ENCODE measurements at places on chromosomes 13 and 19.
A peak's percentile ranks its signal among the peaks of the same experiment; 100 is the strongest.

DNA sequence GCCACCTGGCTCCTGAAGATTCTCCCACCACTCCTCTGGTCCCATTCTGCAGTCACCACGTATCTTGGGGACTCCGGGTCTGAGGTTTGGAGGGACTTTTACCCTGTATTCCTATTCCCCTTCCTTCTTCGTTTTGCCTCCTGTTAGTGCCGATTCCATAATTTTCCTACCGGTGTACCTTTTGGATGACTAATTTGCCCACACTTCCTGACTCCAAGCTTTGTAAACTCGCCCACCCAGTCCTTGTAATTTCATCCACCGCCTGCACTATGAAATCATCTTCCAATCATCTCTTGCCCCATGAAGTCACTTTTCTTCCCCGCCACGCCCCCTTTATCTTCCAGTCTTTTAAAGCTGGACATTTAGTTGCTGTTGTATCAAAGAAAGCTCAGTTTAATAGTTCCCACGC, 572 bp downstream of the UCHL3 start:
- DNase-seq, result no peak

DNA sequence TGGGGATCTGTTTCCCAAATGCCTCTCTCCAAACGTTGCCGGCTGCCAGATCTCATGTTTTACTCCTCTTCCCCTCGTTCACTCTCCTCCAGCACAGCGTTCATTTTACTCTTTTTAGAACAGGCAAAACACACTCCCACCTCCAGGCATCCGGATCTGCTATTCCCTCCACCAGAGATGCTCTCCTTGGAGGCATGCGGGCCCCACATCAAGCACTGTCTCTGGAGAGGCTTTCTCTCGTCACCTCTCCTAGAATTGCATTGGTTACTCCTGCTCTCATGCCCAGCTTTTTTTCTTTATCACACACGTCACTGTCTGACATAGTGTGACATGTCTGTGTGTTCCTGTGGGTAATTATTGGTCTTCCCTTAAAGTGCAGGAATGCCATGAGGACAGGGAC, 20.1 kb upstream of the MYADM start:
- no peak for DNase-seq

GRCh38 chr19:5120321-5120720, 151.4 kb downstream of the KDM4B start:
- no peak for DNase-seq

DNA sequence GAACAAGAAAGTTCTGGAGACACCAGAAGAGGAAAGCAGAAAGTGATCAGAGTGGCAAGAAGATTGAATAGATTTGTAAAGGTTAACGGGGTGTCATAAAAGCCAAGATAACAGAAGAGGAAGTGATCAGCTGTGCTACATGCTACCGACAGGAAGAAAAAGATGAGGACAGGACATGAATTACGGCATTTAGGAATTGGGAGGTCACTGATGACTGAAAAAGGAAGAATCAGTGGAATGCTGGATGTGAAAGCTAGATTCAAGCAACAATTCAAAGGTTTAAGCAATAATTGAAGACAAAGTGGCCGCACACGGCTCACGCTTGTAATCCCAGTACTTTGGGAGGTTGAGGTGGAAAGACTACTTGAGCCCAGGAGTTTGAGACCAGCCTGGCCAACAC, 15.1 kb downstream of the ZNF160 start:
- DNase-seq, result no peak

DNA sequence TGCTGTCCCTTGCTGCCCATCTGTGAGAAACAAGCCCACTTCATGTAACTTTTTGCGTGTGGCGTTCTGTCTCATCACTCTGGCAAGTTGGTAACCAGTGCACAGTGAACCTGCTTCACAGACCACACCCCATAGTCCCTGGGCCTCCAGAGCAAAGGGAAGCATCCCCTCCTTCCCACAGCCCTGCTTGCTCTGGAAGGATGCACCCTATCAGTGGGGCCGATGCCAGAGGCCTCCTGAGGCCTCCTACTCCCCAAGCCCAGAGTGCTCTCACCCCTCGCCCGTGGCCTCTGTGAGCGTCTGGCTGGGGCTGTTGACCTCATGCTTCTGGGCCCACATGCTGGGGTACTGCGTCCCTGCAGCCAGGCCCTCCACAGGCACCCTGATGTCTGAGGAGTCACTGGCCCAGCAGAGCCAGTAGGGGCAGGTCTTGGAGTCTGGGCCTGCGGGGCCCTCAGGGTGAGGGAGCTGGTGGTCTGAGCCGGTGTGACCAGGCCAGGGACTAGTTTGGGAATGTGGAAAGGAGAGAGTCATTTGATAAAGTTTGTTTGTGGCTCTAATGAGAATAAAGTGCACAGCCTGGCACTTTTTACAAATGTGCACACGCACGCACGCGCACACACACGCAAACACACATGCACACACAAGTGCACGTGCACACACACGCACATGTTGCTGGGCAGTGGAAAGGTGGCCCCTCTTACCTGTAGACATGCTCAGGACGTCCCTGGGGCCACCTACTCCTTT, 5.1 kb downstream of the TMEM86B start:
- DNase-seq, result no peak

DNA sequence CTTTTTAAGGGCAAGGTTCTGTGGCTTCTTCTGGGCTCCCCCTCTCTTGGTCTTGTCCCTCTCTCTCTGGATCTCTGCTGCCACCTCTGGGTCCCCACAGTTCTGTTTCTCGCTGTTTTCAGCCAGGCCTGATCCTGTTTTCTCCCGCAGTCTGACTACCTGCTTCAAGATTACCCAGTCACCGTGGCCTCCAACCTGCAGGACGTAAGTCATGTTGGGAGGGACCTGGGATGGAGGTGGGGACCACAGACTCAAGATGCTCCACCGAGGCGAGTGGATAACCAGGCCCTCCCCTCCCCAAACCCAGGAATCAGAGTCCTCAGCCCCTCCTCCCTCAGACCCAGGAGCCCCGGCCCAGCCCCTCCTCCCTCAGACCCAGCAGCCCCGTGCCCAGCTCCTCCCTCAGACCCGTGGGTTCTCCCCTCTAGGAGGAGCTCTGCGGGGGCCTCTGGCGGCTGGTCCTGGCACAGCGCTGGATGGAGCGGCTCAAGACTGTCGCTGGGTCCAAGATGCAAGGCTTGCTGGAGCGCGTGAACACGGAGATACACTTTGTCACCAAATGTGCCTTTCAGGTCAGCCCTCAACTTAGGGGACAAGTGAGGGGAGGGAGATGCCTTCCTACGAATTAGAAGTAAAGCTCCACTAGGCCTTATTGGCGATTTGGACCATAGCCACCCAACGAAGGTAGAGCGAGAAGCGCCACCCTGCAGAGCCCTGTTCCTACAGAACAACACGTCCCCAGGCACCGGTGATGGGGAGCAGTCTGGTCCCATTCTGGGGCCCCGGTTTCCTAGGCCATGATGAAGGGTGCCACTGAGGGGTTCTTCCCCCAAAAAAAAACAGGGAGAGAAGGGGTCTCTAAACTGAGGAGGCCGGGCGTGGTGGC, 2.2 kb downstream of the FLT3LG start:
- no peak for DNase-seq

DNA sequence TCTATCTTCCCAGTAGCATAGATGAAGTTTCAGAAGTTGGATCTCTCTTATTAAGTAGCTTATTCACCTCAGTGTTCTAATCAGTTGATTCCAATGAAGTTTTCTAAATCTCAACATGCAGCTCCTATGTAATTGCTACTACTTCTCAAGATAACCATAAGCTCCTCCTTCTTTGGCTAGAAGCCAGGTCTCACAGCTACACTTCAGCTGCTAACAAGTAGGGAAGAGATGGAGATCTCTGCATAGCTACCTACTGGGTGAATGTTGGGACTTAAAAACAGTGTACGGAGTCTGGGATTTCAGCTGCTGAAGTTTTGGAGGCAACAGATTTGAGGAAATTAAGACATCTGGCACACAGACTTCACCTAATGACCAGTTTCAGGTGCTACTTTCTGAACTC, 661.0 kb downstream of the SLITRK1 start:
- DNase-seq, result no peak

- no peak for DNase-seq
Observed at GRCh38 chr13:40637643-40638042, 28.8 kb downstream of the FOXO1 start.

- peak; percentile 7 for DNase-seq
Observed at GRCh38 chr13:87884884-87885283, 213.7 kb downstream of the SLITRK5 start.

GRCh38 chr13:110617321-110618072, 2.2 kb downstream of the NAXD start:
- DNase-seq, result no peak

DNA sequence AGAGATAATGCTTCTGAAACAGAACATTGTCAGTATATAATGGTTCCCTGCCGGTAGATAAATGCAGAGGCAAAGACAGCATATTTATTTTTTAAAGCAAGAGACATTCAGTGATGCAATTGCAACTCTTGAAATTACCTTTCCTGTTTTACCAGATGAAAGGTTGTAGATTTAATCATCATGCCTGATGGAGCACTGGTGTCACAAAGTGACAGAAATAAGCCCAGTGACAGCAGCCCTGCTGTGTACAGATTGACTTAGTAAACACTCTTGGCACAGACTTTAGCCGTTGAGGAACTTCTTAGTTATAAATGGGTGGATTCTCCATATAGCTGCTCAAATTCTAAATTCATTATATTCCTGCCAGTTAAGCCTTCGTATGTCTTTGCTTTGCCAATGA, 172.5 kb downstream of the ITGBL1 start:
- no peak for DNase-seq

GRCh38 chr13:80058626-80059025, 282.3 kb downstream of the SPRY2 start:
- no peak for DNase-seq

DNA sequence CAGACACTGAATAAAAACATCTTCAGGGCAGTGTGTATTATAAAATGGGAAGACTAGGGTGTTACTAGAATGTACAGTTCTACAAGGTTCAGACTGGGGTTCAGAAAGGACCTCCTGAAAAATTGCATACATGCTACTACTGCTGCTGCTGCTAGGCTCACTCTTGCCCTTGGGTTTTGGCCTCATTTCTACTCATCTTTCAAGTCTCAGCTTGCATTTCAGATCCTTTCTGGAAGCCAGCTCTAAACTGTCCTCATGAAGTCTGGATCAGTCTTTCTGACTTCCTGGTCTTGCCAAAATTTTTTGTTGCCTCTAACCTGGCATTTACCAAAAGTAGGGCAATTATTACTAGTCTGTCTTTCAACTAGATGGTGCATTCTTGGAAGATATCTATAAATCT, 393.3 kb downstream of the DIAPH3 start:
- no peak for DNase-seq

- no peak for DNase-seq
Observed at GRCh38 chr19:20858861-20859260, 64.2 kb upstream of the ZNF85 start.

DNA sequence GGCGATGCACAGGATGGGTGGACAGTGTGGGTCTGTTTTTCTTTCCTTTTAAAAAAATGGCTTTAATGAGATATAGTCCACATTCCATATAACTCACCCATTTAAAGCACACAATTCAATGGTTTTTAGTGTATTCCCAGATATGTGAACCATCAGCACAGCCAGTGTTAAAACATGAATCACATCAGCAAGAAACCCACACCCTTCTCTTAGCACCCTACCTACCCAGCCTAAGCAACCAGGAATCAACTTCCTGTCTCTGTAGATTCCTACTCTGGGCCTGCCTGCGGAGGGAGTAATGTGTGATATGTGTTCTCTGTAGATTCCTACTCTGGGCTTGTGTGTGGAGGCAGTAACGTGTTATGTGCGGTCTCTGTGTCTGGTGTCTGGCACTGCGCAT, 11.9 kb downstream of the TMEM255B start:
- no peak for DNase-seq

DNA sequence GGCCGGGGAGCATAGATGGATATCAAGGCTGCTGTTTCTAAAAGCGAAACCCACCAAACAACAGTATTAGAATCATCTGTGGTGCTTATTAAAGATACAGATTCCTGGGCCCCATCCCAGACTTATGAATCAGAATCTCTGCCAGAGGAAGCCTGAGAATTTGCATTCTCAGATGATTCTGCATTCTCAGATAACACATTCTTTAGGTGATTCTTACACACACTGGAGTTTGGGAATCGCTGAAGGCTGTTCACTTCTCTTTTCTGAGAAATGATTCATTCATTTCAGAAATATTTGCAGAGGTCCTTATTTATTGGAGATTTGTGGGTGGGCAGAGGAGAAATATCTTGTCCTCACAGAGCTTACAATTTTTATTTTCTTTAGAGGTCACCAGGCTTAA, 24.4 kb downstream of the ALOX5AP start:
- DNase-seq, result no peak

- no peak for DNase-seq
Observed at GRCh38 chr13:50390503-50391248, 375.4 kb downstream of the KCNRG start.

DNA sequence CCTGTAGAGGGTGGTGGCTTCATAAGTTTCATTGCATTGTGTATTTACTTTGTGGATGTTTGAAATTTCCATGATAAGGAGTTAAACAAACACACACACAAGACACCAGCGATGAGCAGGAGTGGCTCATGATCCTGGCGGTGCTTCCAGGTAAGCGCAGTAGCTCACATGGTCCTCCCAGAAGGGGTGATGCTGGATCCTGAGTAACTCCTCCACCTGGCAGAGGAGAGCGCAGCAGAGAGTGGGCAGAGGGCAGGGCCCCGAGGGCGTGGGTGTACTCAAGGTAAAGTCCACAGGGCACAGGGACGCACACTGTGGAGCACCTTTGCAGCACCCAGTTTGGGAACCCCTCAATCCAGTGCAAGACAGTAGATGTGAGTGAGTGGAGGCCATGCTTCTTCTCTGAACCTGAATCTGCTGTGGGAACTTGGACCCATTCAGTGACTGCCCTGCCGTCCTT, 54.0 kb downstream of the RFX2 start:
- DNase-seq, result no peak

- DNase-seq, result no peak
Observed at GRCh38 chr19:35154525-35155406, at the start of gene FXYD5. Gene FXYD5 (plus strand): TSS chr19:35154735. CDS start chr19:35155551, 816 bp downstream.

DNA sequence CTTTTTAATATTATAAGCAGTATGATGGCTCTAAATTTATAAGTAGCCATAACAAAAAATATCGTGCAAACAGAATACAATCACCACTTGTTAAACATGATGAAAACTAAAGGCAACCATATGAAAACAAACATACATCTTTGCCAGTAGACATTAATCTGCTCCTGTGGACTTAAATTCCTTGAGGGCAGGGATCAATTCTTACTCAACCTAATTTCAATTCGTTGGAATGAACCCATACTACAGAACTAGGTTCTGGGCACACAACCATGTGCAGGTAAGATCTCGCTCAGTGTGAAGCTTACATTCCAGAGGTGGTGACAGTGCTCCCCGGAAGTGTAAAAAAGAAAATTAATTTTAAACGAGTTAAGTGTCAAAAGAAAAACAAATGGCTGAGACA, 13.4 kb downstream of the TBC1D4 start:
- DNase-seq, result no peak

DNA sequence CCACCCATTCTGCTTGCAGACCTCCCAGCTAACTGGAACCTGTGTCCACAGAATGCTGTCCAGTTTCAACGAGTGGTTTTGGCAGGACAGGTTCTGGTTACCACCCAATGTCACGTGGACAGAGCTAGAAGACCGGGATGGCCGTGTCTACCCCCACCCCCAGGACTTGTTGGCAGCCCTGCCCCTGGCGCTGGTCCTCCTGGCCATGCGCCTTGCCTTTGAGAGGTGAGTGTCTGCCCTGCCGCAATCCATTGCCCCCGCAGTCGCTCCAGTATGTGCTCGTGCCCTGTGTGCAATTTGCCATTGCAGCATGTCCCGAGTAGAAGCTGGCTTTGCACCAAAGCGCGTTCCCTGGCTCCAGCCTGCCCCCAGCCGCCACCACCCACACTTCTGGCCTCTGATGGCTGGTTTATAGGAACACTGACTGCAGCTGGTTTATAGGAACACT, 41.9 kb downstream of the CERS4 start:
- no peak for DNase-seq

- no peak for DNase-seq
Observed at GRCh38 chr19:10230861-10231611, at the start of gene S1PR2. Gene S1PR2 (minus strand): TSS chr19:10231331. CDS start chr19:10224905, 6,426 bp downstream.
